ENCODE measurements at places on chromosomes 1 and 21. TPM values are rescaled to one million over a fixed set of nuclear protein-coding genes. Genes with fewer than 3 reads are reported as not detected.

Gene TMEM125
- 39.3 TPM for total RNA-seq

- no peak for DNase-seq
Observed at GRCh38 chr1:154745286-154745731, 124.8 kb downstream of the KCNN3 start.

Gene C1QTNF12
- 3.0 TPM for total RNA-seq

- no peak for DNase-seq
Observed at GRCh38 chr1:19003371-19004290, 47.2 kb upstream of the IFFO2 start.

DNA sequence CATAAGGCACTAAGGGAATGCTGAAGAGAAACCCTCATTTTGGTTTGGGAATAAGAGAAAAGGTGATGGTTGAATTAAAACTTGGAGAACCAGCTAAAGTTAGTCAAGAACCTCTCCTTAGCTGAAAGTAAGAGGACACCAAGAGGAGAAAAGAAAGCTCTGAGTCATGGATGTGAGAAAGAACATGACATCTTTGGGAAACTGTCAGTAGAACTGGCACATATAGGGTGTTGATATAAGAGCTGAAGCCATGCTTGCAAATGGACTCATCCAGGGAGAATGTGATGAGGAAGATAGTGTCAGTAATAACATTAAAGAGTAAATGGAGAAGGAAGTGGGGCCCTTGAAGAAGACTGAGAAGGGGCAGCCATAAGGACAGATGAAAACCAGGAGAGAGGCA lies 54.3 kb downstream of the LRRC8C start:
- DNase-seq = no peak

GRCh38 chr1:146021622-146022402 lies at the start of gene HJV:
Gene HJV (minus strand): TSS chr1:146021735. CDS start chr1:146020231, 1,504 bp downstream.
- DNase-seq = no peak

DNA sequence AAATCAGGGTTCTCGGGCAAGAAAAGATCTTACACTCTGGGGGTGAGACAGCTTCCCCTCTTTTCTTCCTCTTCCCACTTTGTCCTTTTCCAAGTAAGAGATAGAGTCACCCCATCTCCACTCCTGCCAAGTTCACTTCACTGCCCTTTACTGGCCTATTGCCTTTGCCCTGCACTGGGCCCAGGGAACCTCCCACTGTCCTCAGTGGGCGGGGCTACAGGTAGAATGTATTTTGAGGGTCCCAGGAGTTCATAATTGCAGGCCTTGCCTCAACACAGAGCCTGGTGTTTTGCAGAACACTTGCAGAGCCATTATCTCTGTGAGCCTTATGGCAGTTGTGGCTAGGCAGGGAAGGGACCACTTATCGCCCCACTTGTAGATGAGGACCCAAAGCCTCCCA lies 3.3 kb downstream of the AMPD2 start:
- DNase-seq = no peak

Gene S100A2
- not detected for total RNA-seq

DNA sequence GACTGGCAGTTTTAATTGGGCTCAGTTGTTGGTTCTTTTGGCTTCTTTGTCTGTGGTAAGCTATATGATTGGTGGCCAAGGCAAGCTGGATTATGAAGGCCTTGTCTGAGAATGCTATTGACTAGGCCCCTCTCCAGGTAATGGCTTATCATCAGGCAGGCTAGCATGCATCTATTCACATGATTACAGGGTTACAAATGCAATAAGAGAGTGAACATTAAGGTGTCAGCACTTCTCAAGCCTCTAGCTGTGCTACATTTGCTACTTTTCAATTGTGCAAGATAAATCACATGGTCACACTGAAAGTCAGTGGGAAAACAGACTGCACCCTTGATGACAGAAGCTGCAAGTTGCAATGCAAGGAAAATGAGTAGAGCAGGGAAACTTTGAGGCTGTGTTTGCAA lies 550.9 kb upstream of the TMPRSS15 start:
- no peak for DNase-seq

Gene KRTAP7-1
- total RNA-seq = not detected
